ENCODE measurements at places on chromosomes 4 and X.

GRCh38 chr4:113159942-113160545, 110.6 kb downstream of the ANK2 start:
- no peak for DNase-seq

GRCh38 chr4:83308672-83309071, 24.1 kb upstream of the COQ2 start:
- DNase-seq, result no peak

DNA sequence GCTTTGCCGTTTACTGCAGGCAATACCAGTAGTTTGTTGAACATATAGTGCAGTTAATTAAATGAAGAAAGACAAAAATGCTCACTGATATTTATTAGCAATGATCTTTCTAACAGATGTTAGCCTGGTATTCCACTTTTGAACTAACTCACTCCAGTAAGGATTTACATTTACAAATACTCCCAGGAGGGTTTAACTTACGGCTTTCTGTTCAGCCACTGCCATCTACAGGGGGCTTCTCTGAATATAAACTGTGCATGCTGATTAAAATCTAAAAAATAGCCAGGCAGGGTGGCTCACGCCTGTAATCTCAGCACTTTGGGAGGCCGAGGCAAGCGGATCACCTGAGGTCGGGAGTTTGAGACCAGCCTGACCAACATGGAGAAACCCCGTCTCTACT, 2.2 kb upstream of the SRD5A3 start:
- no peak for DNase-seq

DNA sequence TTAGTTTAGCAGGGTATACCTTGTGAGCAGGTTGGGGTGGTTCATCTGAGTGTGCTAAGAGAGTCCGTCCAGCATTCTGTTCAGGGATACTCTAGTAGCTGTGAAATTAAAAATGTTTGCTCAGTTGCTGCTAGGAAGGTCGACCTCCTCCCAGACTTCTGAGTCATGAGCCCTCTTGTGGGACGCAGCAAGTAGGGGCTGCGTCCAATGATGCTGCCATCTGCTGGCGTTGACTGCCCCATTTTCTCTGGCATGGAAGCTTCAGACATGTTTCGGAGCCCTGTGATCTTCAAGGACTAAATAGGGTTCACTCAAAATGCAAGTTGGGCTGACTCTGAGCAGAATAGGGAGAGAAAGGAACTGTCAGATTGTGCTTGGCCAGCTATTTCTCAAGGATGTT, 201.0 kb upstream of the ARSJ start:
- peak; percentile 12 for DNase-seq

DNA sequence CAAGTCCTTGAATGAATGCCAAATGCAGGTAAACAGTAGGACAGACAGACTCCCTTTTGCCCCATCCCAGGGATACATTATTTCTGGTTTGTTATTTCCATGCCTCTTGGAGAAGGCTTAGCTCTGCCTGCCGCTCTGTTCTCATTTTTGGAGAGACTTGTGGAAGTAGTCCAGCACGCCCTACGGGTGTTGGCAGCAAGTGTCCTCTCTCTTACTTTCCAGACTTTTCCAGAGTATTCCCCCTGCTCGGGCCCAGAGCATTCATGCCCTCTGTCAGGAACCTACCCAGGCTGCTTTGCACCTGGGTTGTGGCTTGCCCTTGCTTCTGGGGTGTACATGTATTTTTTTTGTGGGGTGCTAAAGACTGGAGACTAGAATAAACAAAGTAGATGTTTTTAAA, 15.3 kb downstream of the SLC34A2 start:
- no peak for DNase-seq

DNA sequence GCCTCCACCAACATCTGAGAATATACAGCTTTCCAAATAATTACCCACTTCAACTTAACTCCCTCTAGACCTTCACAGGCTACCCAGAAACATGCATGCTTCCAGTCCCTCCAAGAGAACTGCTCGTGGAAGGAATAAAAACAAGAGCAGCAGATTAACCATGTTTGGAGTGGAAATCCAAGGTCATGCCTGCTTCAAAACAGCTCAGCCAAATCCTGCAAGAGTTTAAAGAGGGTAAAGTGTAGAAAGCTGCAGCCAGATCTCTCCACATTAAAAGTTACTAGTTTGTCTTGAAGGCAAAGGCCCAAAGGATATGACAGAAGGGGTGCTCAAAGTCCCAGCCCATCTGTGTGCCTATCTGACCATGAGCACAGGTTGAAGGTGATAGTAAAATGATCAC, 139.3 kb downstream of the RNF150 start:
- no peak for DNase-seq

Measured in activated CD4-positive, alpha-beta T cell treated with anti-CD3 and anti-CD28 coated beads, Interleukin-2, amount 50 U/mL, for 24 hours (primary cell).